ELF-1 (cell line): ENCODE measurements at places on chromosomes 3 and 15.
A peak's percentile ranks its signal among the peaks of the same experiment; 100 is the strongest.

- DNase-seq: no peak
Measured at GRCh38 chr15:69609176-69609575, 156.6 kb downstream of the RPLP1 start.

DNA sequence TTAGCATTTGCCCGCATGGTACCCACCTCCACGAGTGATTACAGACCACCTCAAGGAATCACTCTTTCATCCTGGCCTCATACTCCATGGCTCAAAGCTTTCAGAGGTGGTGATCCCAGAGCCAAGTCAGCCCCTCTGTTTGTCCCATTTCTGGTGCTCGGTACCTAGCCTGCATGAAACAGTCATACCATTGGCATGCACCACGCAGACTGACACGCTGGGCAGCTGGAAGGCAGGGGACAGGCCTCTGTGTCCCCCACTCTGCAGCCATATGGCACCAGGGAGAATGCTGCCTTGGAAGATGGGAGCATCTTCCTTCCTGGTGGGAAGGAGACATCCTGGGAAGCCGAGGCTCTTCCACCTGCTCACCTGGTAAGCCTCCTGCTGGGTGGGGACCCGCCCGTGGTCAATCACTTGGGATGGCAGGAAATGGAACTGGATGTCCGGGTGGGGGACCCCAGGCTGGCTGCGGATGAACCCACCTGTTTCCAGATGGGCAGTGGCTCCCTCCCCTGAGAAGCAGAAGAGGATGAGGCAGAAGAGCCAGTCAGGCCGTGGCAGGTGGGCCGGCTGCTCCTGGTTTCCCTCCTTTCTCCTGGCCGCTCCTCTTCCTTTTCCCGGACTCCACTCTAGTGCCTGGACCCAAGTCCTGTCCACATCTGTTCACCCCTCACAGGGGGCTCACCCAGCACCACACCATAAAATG, 26.9 kb downstream of the CHDH start:
- DNase-seq: no peak

- DNase-seq: no peak
Measured at GRCh38 chr3:160065282-160065681, 76.6 kb downstream of the IL12A start.

DNA sequence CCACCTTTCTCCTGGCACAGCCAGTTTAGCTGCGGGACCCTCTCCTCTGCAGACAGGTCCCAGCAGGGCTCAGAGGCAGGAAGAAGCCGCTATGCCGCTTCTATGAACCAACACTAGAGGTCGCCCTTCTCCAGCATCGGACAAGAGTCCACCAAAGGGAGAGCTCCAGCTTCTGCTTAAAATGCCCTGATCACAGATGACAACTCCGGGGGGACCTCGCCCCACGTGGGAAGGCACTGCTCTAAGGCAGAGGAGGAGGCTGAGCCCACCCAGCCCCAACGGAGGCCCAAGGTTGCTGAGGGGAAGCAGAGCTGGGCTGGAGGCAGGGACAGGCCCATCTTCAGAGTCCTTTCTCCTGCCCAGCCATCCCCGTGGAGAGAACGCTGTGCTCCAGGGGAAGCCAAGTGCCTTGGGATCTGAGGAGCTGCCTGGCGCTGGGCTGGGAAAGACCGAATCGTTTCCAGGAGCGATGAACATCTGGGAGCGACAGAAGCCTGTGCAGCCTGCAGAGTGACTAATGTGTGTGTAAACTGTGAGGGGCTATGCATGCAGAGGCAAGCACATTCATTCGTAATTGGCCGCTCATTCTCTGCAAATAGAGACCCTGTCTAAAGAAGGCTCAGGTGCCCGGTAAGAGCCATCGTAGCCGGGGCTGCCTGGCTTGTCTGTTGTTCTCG, 43.5 kb upstream of the BDH1 start:
- peak; percentile 94 for DNase-seq

DNA sequence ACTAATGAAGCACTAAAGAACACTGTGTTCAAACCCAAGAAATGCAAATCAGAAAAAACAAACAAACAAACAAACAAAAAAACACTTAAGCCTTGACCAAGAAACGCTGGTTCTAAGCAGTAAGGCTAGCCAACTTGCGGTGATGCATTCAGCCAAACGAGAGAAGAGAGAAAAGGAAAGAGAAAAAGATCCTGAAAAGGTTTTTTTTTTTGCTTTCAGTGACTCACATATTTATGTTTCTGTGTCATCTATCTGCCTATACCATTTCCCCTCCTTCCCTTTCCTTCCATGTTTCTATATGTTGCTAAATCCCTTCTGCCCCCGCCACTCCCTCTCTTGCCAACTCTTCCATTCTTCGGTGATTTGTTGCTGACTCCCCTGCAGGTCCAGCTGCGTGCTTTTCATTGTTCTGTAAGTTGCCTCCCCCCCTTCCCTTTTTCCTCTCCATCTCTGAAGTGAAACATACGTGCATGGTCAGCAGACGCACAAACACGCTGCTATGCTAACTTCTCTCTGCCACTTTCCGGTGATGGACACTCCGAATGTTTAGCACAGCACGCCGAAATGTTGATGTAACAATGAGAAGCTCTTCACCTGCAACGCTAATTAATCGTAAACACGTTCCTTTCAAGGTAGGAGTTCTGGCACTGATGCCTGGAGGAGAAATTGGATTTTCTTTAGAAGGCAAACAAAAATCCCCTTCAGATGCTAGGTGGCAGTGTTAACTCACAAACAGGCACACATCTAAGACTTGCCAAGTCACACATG, 154.4 kb downstream of the TUSC7 start:
- DNase-seq: peak; percentile 77

GRCh38 chr3:47414666-47415587, 34.1 kb downstream of the PTPN23 start:
- DNase-seq: no peak

DNA sequence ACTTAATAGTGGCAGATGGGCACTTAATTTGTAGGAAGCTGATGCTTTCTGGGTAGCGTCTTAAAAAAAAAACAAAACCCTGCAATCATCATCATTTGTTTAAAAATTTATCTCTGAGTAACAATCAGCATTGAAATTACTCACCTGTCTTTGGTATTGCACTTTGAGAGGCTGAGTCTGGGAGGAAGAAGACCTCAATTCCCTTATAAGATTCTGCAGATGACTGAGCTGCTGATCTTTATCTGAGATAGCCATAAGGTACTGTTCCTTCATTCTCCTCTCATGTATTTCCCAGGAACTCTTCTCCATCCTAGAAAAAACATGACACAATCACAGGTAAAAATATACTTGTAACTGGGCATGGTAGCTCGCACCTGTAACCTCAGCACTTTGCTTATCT, 16.4 kb upstream of the HCLS1 start:
- no peak for DNase-seq

DNA sequence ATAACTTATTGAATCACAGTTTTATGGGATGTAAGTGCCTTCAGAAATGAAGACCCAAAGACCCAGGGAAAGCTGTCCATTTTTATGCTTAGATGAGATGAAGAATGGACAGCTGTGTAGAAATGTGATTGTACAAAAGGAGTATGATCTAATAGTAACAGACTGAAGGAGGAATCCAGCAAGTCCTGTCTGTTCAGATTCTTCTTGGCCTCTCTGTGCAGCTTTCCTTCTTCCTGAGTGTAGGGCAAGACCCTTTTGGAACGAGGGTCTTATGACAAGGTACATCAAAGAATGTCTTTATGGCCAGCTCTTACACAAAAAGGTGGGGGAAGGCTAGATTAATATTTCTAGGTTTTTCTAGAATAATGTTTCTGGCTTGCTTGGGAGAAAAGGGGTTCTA, 1.4 kb upstream of the KIF23 start:
- no peak for DNase-seq

DNA sequence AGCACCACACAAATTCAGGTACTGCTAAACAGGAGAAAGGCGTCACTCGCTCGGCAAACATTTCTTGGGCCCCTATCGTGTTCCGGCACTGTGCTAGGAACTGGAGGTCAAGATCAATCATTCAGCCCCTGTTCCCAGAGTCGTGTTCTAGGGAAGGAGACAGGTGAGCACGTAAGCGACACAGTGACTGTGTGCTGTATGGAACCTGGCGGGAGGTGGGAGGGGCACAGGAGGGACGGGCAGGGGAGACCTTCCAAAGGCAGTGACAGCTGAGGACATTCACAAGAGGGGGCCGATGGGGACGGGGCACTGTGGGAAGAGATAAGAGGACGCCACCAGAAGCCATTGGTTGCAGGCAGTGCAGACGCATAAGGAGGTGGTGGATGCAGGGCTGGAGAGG, 32.2 kb downstream of the BDH1 start:
- no peak for DNase-seq

DNA sequence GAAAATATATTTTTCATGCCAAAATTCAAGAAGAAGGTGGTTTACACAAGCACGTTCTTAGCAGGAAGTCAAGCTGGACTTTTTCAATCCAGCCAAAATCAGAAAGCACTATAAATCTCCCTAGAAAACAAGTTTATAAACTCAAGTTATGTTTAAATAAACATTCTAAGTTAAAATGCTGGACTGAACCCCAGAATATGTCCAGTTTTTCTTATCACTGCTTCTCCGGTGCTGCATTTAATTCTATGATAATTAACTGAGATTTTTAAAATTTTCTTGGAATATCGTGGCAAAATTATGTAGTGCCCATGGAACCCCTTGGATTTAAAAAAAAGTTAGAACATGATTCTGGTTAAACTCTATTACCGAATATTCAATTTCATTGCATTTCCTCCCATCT, 218.2 kb upstream of the MDFIC2 start:
- DNase-seq: no peak
